ENCODE measurements at places on chromosomes 2 and 18. TPM values are rescaled to one million over a fixed set of nuclear protein-coding genes. Genes with fewer than 3 reads are reported as not detected.

DNA sequence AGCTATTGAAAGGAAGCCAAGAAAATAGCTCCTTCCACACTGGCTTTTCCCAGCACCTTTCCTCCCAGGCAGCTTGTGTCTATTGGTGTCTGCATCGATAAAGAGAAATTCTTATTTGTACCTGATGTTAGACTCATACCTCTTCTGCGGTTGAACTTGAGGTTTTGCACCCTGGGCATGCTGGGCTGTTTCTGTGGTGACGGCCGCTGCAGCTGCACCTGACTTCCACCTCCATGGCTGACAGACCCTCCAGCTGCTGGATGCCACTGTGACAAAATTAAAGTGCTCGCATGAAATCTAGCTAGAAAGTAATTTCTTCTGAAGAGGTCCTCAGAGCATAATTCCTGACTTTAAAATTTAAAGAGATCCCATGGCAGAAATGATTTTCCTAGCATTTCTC, 6.6 kb downstream of the FECH start:
- H3K4me1 ChIP-seq = peaks cover 4% of the 10 kb centered on the region
- H3K27ac ChIP-seq = no peak overlapping the region
- peaks cover 59% of the 10 kb centered on the region for H3K36me3 ChIP-seq
- H3K4me3 ChIP-seq = no peak overlapping the region
- no peaks in the 10 kb centered on the region for H3K27me3 ChIP-seq

DNA sequence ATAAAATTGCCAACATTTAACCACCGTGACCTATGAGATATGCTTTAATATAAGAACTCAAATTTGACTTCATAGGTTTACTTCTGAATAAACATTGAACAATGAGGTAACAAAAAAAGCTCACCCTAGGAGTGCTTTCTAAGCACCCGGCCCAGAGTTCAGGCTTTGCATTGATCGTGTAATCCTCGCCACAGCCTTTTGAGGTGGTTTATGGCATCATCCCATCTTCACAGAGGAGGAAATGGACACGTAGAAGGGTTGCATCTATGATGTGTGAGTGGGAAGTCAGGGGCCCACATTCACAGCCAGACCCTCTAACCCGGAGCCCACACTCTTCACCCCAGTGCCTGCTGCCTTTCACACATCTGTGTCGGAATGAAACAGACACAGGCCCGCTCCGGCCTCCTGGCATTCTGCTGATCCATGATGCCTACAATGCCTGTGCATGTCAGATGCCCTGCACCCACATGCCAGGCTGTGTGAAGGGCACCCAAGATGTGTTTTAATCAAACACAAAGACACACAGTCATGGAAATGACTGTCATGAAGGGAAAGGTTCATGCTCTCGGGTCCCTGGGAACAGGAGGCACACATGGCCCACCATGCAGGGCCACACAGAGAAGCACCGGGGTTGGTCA, 48.6 kb upstream of the RPL31 start:
- peaks cover 11% of the 10 kb centered on the region for H3K4me1 ChIP-seq
- H3K36me3 ChIP-seq = no peaks in the 10 kb centered on the region

DNA sequence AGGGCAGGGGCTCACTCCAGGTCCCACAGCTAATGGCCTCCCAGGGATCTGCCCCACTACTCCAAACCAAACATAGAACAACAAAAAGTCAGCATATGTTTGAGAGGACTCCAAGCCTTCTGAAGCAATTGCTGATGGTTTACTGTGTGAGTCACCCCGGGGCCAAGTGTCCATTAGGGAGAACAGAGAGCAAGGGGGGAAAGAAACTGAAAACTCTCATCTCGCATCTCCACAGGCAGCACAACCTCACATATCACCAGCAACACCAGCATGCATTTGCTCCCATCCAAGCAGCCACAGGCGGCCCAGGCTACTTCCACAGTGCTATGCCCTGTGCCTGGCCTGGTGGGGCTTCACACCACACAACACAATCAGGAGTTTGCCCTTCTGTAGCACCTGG, 39.1 kb downstream of the CYRIA start:
- H3K4me3 ChIP-seq = no peak overlapping the region
- peak overlapping the region; percentile 81 for H3K27ac ChIP-seq
- H3K36me3 ChIP-seq = no peaks in the 10 kb centered on the region
- H3K4me1 ChIP-seq = peaks cover 77% of the 10 kb centered on the region

- H3K36me3 ChIP-seq = no peaks in the 10 kb centered on the region
- peaks cover 17% of the 10 kb centered on the region for H3K27me3 ChIP-seq
- H3K27ac ChIP-seq = no peak overlapping the region
- no peaks in the 10 kb centered on the region for H3K4me1 ChIP-seq
- DNase-seq = no peak
- H3K4me3 ChIP-seq = peak overlapping the region; percentile 34
Measured at GRCh38 chr2:237955640-237956401, 11.0 kb upstream of the UBE2F start.

GRCh38 chr2:95526360-95527341, 42.1 kb upstream of the TRIM43B start:
- peak overlapping the region; percentile 54 for H3K4me3 ChIP-seq
- DNase-seq = peak; percentile 9
- H3K27me3 ChIP-seq = peaks cover 3% of the 10 kb centered on the region

DNA sequence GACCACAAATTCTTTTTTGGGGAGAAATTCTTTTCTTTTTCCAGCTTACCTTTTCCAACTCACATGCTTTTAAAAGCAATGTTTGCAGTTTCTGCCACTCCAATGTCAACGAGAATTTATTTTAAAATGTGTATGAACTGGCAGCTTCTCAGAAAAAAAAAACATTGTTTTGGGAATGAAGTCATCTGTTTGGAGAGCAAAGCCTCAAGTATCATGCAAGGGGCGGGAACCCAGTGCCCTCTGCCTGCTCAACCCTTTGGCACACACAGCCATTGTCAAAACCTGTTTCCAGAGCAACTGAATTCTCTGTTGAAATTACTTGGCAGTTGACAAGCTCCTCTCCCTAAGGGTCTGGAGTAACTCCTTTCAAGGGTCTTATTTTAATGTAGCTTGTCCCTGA, 128.5 kb downstream of the QPCT start:
- DNase-seq = no peak
- H3K36me3 ChIP-seq = no peaks in the 10 kb centered on the region
- no peaks in the 10 kb centered on the region for H3K27me3 ChIP-seq
- H3K4me1 ChIP-seq = peaks cover 6% of the 10 kb centered on the region

Gene G6PC2
- total RNA-seq = not detected

DNA sequence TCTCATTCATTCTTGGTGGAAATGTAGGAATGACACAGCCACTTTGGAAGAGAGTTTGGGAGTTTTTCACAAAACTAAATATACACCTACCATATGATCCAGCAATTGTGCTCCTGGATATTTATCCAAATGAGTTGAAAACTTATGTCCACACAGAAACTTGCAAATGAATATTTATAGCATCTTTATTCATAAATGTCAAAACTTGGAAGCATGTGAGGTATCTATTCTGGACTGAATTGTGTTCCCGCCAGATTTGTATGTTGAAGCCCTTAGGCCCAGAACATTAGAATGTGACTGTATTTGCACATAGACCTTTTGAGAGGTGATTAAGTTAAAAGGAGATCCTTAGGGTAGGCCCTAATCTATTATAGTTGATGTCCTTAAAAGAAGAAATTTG, 409.4 kb upstream of the SYT4 start:
- no peaks in the 10 kb centered on the region for H3K36me3 ChIP-seq
- H3K27me3 ChIP-seq = no peaks in the 10 kb centered on the region
- no peak overlapping the region for H3K4me3 ChIP-seq
- no peak for DNase-seq
- no peak overlapping the region for H3K27ac ChIP-seq
- H3K4me1 ChIP-seq = no peaks in the 10 kb centered on the region

Gene SCN9A
- 0.10 TPM for total RNA-seq

Gene DNER
- 0.81 TPM for total RNA-seq

Gene IL18R1
- 0.36 TPM for total RNA-seq

- H3K27me3 ChIP-seq = no peaks in the 10 kb centered on the region
- H3K4me1 ChIP-seq = peaks cover 18% of the 10 kb centered on the region
- peak; percentile 100 for DNase-seq
- peak overlapping the region; percentile 73 for H3K4me3 ChIP-seq
- no peaks in the 10 kb centered on the region for H3K36me3 ChIP-seq
Measured at GRCh38 chr2:64750817-64751285, 97.1 kb upstream of the SERTAD2 start.

Gene CCT7
- total RNA-seq = 215 TPM

GRCh38 chr2:104430359-104430740, 423.6 kb upstream of the POU3F3 start:
- H3K4me1 ChIP-seq = no peaks in the 10 kb centered on the region
- H3K27ac ChIP-seq = no peak overlapping the region
- no peak overlapping the region for H3K4me3 ChIP-seq
- DNase-seq = no peak
- H3K27me3 ChIP-seq = peaks cover 4% of the 10 kb centered on the region

Gene CXCR4
- 4.3 TPM for total RNA-seq

Gene SLC5A7
- not detected for total RNA-seq
